GM23338 (cell line): ENCODE measurements at places on chromosomes 12 and 14.

- DNase-seq, result no peak
Observed at GRCh38 chr12:27236498-27236897, 7.6 kb upstream of the STK38L start.

DNA sequence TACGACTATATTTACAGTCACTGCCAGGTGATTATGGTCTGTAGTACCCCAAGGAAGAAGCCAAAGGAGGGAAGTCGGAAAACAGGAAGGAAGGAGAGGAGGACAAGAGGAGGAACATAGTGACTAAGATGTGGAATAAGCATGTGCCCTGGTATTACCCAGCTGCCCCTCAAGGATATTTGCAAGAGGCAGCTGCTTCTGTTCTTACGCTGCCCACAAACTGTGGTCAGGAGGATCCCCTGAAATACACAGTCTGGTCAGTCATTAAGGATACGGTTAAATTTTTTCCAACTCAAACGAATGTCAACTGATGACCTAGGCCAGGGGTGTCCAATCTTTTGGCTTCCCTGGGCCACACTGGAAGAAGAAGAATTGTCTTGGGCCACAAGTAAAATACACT is 126.5 kb downstream of the CMAS start:
- DNase-seq, result no peak

- DNase-seq, result peak; percentile 62
Observed at GRCh38 chr12:51593539-51593938, 2.5 kb downstream of the SCN8A start.

DNA sequence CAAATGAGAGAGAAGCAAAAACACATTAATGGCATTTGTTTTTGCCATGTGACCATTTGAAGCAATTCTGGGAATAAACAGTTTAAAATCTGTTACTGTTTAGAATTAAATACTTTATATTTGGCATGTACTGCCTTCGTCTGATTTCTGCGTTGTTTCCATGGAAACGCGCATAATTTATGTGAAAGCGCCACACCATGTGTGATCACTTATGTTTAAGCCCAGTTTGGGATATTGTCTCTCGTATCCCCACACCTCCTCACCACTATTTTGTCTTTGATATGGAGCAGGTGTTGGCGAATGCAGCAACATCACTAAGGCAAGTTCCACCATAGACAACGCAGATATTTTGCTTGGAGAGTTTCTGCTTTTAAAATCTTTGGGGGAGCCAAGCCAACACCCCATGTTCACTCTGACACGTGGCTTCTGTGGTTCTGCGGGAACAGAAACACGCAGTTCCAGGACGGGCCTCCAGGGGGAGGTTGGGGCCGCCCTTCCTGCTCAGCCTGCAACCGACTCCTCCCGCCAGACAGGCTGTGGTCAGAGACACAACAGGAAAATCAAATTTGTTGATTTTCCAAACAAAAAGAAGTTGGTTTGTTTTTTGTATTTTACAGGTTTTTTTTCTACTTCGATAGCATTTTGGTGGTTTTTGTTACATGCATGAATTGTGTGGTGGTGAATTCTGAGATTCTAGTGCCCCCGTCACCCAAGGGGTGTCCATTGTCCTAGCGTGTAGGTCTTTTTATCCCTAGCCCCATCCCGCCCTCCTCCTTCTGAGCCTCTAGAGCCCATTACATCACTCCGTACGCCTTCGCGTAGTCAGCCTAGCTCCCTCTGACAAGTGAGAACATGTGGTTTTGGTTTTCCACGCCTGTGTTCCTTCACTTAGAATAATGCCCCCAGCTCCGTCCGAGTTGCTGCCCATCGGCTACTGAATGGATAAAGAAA is 101.9 kb upstream of the SFSWAP start:
- DNase-seq, result peak; percentile 81

GRCh38 chr12:108722992-108723766 is 8.1 kb downstream of the CORO1C start:
- no peak for DNase-seq

DNA sequence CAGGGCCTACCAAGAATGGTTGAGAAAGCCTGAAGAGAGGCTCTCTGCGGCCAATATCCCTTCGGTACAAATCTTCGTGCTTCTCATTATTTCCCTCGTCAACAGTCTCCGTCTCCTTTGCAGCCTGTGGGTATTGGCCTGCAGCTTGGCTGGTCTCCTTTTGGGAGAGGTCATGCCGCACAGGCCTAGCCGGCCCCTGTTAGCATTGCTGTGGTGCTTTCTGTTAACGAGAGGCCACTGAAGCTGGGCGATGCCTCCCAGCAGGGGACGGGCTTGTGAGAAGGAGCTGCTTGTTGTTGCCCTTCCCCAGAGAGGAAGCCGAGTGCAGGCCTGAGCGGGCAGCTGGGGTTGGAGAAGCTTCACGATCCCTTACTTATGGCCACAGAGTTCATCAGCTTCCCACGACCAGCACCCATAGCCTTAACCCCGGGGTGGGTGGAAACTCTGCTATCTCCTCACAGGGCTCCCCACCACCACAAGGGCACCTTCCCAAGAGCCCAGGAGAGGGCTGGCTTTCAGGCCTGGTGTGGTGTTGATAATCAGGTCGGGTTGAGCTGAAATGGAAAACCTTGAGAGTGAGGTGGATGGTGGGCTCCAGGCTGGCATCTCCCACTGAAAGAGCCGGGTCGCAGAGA is 228.6 kb downstream of the ZFP36L1 start:
- DNase-seq, result no peak

DNA sequence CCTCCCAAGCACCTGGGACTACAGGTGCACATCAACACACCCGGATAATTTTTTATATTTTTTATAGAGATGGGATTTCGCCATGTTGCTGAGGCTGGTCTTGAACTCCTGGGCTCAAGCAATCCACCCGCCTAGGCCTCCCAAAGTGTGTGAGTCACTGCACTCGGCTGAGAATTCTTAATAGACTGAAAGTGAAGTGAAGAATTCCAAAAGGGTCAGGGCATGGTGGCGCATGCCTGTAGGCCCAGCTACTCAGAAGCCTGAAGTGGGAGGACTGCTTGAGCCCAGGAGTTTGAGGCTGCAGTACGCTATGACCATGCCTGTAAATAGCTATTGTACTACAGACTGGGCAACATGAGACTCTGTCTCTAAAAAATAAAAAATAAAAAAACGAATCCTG is 43.7 kb downstream of the TCHP start:
- DNase-seq, result no peak

DNA sequence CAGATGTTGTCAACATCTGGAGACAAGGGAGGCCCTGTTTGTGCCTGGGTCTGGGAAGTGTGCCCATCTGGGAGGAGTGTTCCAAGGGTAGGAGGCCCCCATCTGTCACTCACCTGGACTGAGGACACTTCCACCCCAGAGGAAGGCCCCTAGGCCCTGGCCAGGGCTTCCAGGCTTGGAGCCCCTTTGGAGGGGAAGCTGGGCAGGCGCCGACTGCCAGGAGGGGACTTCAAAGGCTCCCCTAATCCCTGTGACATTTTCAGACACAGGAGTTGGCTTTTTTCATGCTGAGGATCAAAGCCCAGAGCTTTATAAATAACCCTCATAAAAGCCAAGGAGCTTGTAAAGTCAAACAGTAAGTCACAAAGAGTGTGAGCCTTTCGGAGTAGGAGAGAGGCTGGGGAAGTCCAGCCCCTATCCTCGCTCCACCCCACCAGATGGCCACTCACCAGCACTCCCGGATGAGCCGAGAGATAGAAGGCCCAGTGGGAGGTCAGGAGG is 17.6 kb upstream of the FAM222A start:
- DNase-seq, result no peak

DNA sequence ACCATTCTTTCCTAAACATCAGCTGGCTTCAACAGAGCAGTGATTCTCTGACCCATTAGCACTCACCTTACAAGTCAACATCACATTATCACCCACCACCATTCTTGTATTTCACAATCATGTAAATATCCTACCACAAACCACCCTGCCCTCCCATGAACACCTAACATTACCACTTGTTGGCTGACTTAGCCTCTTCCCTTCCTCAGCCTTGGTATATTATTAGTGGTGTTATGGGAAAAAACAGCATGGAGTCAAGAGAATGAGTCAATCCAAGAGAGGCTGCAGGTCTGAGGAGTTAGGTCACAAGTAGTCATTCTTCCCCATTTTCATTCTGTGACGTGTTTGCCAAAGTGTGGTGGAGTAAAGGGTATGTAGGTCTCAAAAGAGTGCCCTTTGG is 22.3 kb upstream of the MGP start:
- DNase-seq, result no peak

- DNase-seq, result no peak
Observed at GRCh38 chr12:71958056-71958455, 19.4 kb downstream of the TPH2 start.

GRCh38 chr12:88775742-88776151 is 195.5 kb upstream of the KITLG start:
- no peak for DNase-seq

- no peak for DNase-seq
Observed at GRCh38 chr12:13211191-13211858, 14.8 kb downstream of the EMP1 start.

DNA sequence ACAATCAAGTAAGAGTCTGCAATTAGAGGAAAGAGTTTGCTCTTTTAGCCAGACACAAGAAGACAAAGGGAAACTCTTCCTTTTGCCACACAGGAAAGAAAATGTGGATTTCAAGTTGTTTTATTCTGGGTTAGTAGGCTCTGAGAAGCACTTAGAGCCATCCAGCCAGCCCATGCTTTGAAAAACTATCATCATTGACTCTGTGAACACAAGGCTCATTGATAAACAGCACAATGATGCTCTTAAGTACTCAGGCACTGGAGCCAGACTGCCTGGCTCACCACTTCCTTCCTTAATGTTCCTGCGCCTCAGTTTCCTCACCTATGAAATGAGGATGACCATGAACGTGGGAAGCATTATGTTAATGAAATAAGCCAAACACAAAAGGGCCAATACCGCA is 150.2 kb upstream of the EEA1 start:
- no peak for DNase-seq

- DNase-seq, result peak; percentile 75
Observed at GRCh38 chr14:37610945-37611523, 15.6 kb downstream of the TTC6 start.

DNA sequence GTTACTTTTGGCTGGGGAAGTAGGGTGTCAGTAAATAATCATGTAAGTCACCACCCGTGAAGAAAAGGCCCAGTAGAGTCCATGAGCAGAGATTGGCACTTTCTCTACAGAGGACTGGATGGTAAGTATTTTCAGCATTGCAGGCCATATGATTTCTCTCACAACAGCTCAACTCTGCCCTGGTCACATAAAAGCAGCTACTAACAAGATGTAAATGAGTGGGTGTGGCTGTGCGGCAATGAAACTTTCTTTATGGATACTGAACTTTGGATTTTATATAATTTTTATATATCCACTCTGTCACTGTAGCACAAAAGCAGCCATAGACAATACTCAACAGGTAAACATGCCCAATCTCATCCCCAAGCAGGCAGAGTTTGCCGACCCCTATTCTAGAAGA is 343.6 kb downstream of the GLT1D1 start:
- DNase-seq, result no peak

DNA sequence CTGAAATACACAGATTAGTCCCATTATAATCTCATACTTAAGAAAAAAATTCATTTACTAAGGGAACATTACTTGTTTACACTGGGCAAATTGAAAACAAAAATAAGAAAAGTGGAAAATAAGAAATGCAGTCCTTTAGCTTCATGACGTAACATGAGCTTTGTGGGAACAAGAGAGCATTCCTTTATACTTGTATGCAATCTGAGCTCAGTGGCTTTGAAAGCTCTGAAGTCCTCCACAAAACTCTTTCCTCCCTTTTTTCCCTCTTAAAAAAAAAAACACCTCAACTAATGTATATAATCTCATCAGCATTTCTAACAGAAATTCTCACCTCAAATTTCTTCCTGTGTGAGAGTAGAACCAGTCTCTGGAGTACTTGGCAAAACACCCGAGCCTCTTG is 76.9 kb upstream of the OTX2 start:
- peak; percentile 73 for DNase-seq

- DNase-seq, result peak; percentile 34
Observed at GRCh38 chr12:131380965-131381705, 329.8 kb upstream of the SFSWAP start.

DNA sequence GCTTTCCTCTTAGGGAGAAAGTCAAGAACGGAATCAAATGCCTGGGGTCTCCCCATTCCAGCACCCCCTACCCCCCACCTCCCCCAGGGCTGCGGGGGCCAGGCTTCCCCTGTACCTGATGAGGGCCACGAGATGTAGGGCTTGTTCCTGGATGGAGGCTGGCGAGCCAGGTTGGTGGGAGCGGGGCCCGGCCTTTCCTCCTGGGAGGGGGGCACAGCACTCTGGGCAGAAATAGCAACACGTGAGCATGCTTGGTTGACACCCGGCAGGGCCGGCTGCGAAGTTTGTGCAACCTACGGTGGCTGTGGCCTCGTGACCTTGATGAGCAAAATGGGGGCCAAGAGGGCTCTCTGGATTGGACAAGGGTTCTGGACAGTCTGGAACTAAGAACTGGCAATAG is 15.7 kb downstream of the AMN start:
- DNase-seq, result no peak

- DNase-seq, result no peak
Observed at GRCh38 chr12:7145671-7146070, 15.5 kb downstream of the CLSTN3 start.

- DNase-seq, result no peak
Observed at GRCh38 chr14:21874167-21874566, 200.5 kb upstream of the OR4E1 start.

DNA sequence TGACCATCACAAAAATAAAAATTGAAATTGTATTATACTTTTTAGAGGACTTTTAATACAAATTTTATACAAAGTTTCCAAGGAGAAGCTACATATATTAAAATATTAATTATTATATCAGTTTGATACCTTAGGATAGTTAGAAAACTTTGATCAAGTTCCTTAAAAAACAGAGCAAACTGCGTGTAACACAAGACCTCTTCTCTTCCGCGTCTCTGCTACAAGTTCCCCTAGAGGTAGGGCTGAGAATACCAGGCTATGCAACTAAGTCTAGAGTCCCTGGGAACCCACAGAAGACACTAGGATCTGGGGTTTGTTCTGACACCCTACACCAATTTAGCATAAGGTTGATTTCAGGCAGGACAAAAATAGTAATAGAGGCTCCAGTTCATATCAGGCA is 319.0 kb downstream of the FOXG1 start:
- DNase-seq, result peak; percentile 74

DNA sequence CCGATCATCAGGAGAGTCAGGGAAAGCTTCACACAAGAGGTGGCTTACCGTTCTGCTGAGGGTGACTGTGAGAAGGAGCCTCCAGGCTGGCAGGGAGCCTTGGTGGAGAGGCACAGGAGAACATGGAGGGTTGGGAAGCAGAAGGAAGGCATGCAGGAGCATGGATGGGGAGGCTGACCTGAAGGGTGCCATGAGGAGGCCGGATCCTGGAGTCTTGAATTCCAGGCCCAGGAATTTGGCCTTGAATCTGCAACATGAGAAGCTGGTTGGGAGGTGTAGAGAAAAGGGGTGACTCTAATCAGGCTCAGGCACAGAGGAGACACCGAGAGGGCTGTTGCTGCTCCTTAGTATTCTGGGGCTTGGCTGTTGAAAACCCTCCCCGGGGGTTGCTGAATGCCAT is 130.2 kb downstream of the PELI2 start:
- peak; percentile 50 for DNase-seq

DNA sequence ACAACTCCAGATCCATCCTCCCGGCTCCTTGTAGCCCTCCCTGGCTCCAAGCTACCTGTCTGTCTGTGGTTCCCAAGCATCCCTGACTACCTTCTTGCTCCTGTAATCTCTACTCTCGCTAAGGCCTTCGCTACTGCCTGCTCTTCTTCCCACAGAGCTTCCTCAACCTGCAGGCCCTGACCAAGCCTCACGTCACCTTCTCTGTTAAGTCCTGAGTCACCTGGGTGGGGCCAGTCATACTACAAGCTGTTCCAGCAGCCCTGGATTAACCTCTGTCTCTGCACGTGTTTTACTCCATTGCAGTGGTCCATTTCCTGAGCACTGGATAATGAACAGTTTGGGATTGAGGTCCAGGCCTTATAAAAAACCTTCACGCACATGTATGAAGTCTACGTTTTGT is 770.7 kb downstream of the BCL11B start:
- no peak for DNase-seq
